ENCODE measurements at places on chromosomes 4 and X.

DNA sequence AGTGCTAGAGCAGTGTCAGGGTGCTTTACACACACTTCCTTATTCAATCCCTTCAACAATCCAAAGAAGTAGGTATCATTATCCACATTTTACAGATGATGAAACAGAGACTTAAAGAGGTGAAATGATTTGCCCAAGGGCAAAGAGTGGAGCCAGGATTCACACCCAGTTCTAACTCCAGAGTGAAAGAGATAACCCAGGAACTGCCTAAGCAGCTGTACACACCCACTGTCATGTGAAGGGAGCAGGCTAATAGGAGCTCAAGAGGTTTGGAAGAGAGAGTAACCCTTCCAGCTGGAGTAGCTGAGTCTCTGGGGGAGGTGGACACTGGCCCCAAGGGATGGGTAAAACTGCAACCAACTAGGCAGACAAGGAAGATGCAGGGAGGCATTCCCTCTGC lies 92.5 kb downstream of the FBXL5 start:
- no peak for DNase-seq

DNA sequence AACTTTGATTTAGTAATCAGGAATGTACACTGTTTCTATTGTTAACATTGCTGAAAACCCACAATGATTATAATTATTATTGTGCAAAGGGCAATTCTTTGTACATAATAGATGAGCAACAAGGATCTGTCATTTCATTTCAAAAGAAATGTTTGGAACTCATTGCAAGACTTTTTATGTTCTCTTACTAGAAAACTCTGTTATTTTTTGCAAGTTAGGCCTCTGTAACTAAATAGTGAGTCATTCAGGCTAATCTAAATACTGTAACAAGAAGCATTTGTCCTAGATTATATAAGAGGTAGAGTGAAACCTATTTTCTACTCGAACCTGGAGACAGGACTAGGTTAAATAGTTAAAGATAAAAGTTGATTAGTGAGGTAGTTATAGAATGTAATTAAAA lies 93.2 kb upstream of the FAM47B start:
- no peak for DNase-seq

- DNase-seq, result no peak
Observed at GRCh38 chrX:1140236-1140681, 72.2 kb downstream of the CRLF2 start.

GRCh38 chr4:60544981-60545380 lies 655.1 kb upstream of the ADGRL3 start:
- DNase-seq, result no peak

- no peak for DNase-seq
Observed at GRCh38 chrX:76147106-76147505, 25.8 kb upstream of the PBDC1 start.

- DNase-seq, result no peak
Observed at GRCh38 chr4:153160821-153161220, 43.4 kb upstream of the TRIM2 start.

GRCh38 chr4:59540311-59540710 lies 1659.8 kb upstream of the ADGRL3 start:
- no peak for DNase-seq

DNA sequence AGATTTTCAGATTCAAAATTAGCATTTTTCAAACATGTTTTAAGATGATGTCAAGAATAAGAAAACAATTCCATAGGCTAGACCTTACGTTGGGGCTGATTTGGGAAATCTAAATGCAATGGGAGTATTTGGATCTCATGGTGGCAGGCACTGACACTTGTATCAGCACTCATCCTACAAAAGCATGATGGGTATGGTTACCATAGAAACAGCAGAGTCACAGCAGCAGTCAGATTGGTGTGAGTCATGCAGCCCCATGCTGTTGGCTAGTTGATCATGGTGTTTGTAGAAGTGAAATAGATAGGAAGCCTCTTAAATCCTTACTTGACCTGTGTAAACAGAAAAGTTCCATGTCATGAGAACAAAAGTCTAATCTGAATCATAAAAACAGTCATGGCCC lies 1637.3 kb upstream of the PABPC4L start:
- DNase-seq, result no peak

DNA sequence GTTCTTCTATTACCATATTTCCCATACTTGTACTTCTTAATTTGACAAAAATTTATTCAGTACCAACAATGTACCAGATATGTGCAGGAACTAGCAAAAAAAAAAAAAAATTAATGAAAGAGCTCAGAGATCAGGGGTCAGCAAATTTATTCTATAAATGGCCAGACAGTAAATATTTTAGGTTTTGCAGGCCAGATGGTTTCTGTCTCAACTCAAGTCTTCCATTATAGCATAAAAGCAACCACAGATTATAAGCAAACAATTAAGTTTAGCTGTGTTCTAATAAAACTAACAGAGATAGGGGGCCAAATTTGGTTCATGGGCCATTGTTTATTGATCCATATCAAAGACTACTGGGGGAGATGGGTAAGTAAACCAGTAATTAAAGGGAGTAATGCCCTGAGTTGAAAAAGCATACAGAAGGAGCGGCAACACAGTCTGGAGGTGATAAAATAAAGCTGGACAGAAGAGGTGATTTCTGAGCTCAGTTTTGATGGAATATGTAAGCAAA lies 19.3 kb downstream of the NEK1 start:
- no peak for DNase-seq

DNA sequence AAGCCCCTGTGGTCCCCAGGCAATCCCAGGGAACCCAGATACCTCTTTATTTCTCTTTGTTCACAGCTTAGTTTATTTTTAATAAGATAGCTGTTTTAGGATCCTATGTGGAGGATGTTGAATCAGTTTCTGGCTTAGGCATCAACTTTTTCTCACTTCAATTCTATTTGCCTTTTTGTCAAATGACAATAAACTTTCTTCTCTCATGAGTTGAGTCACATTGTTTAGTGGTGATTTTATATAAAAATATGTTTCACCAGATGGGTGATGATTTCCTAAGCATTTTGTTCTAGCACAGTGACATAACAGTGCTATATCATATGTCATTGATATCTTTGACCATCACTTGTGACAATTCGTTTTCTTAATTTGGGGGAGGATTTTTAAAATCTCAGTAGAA lies 198.1 kb upstream of the PUDP start:
- no peak for DNase-seq

All from CD8-positive, alpha-beta T cell (primary cell).